Psoas muscle (tissue), 8 donors: ENCODE measurements at places on chromosomes 7 and 10. TPM values are rescaled to one million over a fixed set of nuclear protein-coding genes. Genes with fewer than 3 reads are reported as not detected.

CRTAC1 gene
- 0.30 TPM for polyA plus RNA-seq

NEBL gene
- 0.78 TPM for polyA plus RNA-seq

SPAM1 gene
- polyA plus RNA-seq, result not detected

OR13A1 gene
- not detected for polyA plus RNA-seq

FAM131B gene
- 0.27 TPM for polyA plus RNA-seq

OR6B1 gene
- not detected for polyA plus RNA-seq

LRRD1 gene
- 0.08 TPM for polyA plus RNA-seq

CDHR1 gene
- not detected for polyA plus RNA-seq

- no peak overlapping the region for H3K27ac ChIP-seq
- no peaks in the 10 kb centered on the region for H3K36me3 ChIP-seq
- DNase-seq, result no peak
- no peaks in the 10 kb centered on the region for H3K4me1 ChIP-seq
- H3K4me3 ChIP-seq, result no peak overlapping the region
- H3K27me3 ChIP-seq, result no peaks in the 10 kb centered on the region
Measured at GRCh38 chr10:72050873-72051272, 37.5 kb downstream of the SPOCK2 start.

- DNase-seq, result no peak
- H3K4me1 ChIP-seq, result peaks cover 18% of the 10 kb centered on the region
- H3K27ac ChIP-seq, result no peak overlapping the region
Measured at GRCh38 chr10:120854388-120854787, 3.2 kb downstream of the WDR11 start.

DNA sequence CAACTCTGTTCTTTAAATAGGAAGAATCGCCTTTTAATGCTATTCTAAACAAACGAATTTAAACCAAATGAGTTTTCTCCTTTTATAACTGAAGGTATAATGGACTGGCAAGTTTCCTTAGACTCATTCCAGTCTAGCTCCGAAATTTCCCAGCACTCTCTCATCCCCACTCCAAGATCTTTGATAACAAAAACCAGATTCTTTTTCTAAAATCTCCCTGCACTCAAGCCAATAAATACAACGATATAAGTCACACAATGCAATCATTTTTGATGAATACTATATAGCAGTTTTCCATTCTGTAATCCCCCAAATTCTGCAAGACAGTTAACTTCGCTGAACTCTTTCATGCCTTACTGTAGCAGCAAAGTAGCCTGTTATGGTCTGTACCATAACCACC lies 1.9 kb downstream of the OGA start:
- DNase-seq, result no peak
- no peaks in the 10 kb centered on the region for H3K27me3 ChIP-seq
- peaks cover 49% of the 10 kb centered on the region for H3K4me1 ChIP-seq
- H3K27ac ChIP-seq, result peak overlapping the region; percentile 93
- peak overlapping the region; percentile 93 for H3K4me3 ChIP-seq

DNA sequence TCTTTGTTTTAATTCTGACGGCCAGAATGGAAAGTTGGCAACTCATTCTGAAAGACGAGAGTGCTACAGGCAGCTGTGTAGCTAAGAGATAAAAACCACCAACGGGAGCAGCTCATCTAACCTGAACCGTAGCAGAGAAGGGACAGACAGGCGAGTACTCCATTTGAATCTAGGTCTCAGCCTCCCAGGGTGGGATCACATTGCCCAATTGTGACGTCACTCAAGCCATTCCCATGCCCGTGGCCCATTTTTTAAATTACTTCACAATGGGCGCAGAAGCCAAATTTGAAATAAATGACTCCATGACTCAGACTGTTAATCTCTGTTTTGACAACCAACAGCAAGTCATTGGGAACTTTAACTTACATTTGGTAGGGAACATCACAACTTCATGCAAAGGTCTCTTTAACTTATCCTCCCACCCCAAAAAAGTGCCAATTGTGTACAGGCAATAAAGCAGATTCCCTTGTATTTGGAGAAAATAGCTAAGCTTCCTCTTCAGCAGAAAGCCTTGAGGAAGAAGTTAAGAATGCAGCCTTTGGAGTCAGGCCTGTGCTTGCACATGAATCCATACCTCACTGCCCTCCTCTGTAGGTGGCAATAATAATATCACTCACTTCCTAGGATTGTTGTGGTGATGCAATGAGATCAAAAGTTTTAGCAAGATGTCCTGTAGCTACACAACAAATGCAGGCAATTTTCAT lies 93.2 kb upstream of the KIF5B start:
- peak overlapping the region; percentile 64 for H3K27ac ChIP-seq
- peak; percentile 69 for DNase-seq
- H3K27me3 ChIP-seq, result no peaks in the 10 kb centered on the region
- H3K4me3 ChIP-seq, result peak overlapping the region; percentile 23
- H3K4me1 ChIP-seq, result peaks cover 3% of the 10 kb centered on the region

DNA sequence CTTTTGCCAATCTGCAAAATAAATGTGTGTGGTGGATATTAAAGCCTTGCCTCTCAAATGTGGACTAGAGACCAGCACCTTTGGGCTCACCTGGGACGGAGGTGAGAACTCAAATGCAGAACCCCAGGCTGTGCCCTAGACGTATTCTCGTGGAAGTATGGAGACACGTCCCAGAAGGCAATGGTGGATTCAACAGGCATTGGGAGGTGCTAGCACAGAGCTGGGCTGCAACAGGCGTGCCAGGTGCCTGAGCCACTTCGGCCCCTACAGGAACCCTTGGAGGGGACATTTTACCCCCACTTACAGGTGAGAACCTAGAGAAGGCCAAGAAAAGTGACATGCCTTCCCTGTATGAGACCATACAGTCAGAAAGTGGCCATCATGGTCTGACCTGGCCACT lies 12.2 kb downstream of the DDX56 start:
- no peak for DNase-seq
- no peak overlapping the region for H3K4me3 ChIP-seq
- H3K27me3 ChIP-seq, result no peaks in the 10 kb centered on the region
- H3K36me3 ChIP-seq, result peaks cover 28% of the 10 kb centered on the region

- H3K4me3 ChIP-seq, result peak overlapping the region; percentile 87
- H3K27ac ChIP-seq, result peak overlapping the region; percentile 90
- no peak for DNase-seq
- H3K36me3 ChIP-seq, result no peaks in the 10 kb centered on the region
- H3K4me1 ChIP-seq, result peaks cover 53% of the 10 kb centered on the region
- no peaks in the 10 kb centered on the region for H3K27me3 ChIP-seq
Measured at GRCh38 chr10:102242118-102242485, 790 bp upstream of the PITX3 start.

DNA sequence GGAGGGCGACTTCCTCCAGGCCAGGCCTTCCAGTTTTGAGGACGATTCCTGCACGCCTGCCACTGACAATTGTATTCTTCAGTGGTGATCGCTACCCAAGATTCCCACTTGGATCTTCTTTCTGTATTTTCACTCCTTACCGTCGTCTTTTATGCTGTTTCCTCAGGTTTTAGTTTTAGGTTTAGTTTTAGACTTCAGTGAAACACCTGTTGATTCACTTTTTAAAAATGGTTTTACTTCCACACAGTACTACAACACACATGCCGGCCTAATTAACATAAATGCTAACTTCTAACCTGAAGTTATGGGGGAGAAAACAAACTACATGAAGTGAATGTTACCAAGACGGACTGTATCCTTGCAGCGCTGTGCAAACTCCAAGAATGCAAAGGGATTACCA lies 530.6 kb upstream of the MGMT start:
- H3K36me3 ChIP-seq, result no peaks in the 10 kb centered on the region
- no peaks in the 10 kb centered on the region for H3K4me1 ChIP-seq
- no peak overlapping the region for H3K27ac ChIP-seq
- DNase-seq, result no peak

GRCh38 chr7:889025-889390 lies 12.7 kb downstream of the GET4 start:
- H3K27ac ChIP-seq, result no peak overlapping the region
- no peak for DNase-seq
- H3K36me3 ChIP-seq, result peaks cover 63% of the 10 kb centered on the region
- H3K4me3 ChIP-seq, result no peak overlapping the region
- H3K27me3 ChIP-seq, result no peaks in the 10 kb centered on the region

- H3K4me3 ChIP-seq, result no peak overlapping the region
- H3K27ac ChIP-seq, result no peak overlapping the region
- H3K27me3 ChIP-seq, result no peaks in the 10 kb centered on the region
- no peak for DNase-seq
- H3K36me3 ChIP-seq, result no peaks in the 10 kb centered on the region
Measured at GRCh38 chr10:639751-640672, 49.5 kb downstream of the DIP2C start.

GRCh38 chr7:140475747-140476333 lies 3.5 kb downstream of the MKRN1 start:
- no peaks in the 10 kb centered on the region for H3K36me3 ChIP-seq
- H3K4me3 ChIP-seq, result no peak overlapping the region
- no peaks in the 10 kb centered on the region for H3K27me3 ChIP-seq
- H3K4me1 ChIP-seq, result peaks cover 14% of the 10 kb centered on the region
- H3K27ac ChIP-seq, result no peak overlapping the region

DNA sequence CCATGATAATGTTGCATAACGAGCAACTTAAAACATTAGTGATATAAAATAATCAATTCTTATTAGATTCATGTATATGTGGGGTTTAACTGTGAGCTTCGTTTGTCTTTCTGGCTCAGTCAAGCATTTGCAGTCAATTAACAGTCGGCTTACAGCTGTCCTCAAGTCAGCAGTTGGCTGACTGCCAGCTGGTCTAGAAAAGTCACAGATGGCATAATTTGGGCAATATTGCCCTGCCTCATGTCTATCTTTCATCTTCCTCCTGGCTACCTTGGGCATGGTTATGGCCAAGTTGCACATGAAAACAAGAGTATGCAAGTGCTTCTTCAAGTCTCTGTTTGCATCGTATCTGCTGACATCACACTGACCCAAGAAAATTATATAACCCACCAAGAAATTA lies 186.1 kb upstream of the ZWINT start:
- no peak for DNase-seq
- no peaks in the 10 kb centered on the region for H3K27me3 ChIP-seq
- H3K4me1 ChIP-seq, result no peaks in the 10 kb centered on the region
- H3K36me3 ChIP-seq, result no peaks in the 10 kb centered on the region
- H3K27ac ChIP-seq, result no peak overlapping the region

DNA sequence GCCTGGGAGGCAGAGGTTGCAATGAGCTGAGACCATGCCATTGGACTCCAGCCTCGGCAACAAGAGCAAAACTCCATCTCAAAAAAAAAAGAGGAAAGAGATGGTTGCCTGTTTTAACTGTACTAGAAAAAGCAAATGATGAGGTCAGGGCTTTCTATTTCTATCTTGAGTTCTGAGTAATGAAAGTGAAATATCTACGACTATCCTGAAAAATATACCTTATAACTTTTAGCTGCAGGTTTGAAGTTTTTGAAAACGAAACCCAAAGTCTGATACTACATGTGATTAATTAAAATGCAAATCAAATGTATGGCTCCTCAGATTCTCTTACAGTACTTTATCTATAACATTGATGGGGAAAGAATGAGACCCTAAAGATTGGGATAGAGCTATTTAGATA lies 636.2 kb upstream of the LRRN3 start:
- no peaks in the 10 kb centered on the region for H3K27me3 ChIP-seq
- H3K4me3 ChIP-seq, result no peak overlapping the region
- DNase-seq, result no peak
- no peak overlapping the region for H3K27ac ChIP-seq

DNA sequence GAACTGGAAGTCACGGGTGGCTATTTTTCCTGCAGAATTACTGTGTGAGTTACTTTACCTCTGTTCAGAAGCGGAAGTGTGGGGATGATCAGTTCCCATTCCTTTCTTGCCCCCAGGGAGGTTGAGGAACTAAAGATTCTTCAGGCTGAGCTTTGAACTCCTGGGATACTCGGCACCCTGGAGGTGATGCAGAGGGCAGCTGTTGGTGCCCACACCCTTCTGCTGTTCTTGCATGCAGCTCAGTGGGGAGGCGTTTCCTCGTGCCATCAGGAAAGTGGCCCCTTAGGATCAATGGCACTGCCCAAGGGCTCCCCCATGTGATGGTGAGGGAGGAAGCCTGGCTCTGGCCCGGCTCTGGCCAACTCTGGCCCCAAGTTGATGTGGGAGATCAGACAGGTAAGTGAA lies 44.7 kb upstream of the MXI1 start:
- H3K4me1 ChIP-seq, result no peaks in the 10 kb centered on the region
- no peak overlapping the region for H3K27ac ChIP-seq
- no peaks in the 10 kb centered on the region for H3K36me3 ChIP-seq
- H3K4me3 ChIP-seq, result no peak overlapping the region
- H3K27me3 ChIP-seq, result peaks cover 2% of the 10 kb centered on the region

DNA sequence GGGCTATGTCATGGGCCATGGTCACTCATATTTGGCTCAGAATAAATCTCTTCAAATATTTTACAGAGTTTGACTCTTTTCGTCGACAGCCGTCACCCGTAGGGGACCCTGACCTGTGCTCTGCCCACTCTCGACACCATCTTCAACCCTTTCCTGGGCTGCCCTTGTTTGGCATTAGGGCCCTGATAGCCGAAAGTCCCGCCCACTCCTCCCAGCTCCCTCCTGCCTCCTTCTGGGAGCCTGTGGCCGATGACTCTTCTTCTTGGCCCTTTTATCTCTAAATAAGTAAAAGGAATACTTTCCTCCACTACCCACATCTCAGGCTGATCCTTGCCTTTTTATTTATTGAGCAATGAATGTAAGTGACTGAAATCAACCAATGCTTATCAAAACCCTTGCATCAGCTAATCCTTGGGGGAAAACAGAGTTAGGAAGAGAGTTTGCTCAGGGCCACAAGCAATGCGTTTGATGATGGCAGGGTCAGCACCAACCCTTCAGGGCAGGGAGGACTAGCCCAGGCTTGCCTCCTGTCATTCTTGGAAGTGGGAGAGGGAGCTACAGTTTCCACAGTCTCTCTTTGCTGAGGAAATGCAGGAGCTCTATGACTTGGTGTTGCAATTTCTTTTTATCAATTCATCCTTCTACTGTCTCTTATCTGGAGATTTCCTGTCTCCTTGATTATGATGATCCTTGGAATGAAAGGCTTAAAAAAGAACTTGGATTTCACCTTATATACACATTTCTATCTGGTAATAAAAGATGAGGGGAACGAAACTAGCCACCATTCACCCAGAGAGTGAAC lies 218.2 kb upstream of the PODXL start:
- DNase-seq, result no peak
- no peaks in the 10 kb centered on the region for H3K4me1 ChIP-seq
- H3K36me3 ChIP-seq, result no peaks in the 10 kb centered on the region

DNA sequence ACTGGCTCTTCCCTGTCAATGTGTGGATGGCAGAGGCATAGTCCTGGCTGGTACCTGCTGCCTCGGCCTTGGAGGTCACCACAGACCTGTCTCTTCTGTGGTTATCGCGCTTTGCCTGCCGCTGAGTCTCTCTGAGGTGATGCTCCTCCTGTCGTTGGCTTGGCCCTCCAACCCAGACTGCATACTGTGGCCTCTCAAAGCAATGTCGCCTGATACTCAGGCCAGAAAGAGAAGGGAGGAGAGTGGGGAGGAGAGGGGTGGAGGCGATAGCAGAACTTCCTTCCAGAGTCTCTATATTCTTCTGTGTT lies 133.2 kb upstream of the KCNMA1 start:
- no peak overlapping the region for H3K4me3 ChIP-seq
- H3K36me3 ChIP-seq, result no peaks in the 10 kb centered on the region
- no peak for DNase-seq
- H3K27me3 ChIP-seq, result no peaks in the 10 kb centered on the region
- no peaks in the 10 kb centered on the region for H3K4me1 ChIP-seq

- peak overlapping the region; percentile 46 for H3K4me3 ChIP-seq
- no peaks in the 10 kb centered on the region for H3K36me3 ChIP-seq
- no peaks in the 10 kb centered on the region for H3K27me3 ChIP-seq
- no peak for DNase-seq
Measured at GRCh38 chr10:649798-650440, 39.5 kb downstream of the DIP2C start.
